Activated T-helper 17 cell treated with anti-CD3 and anti-CD28 coated beads, Interleukin-2, amount 50 U/mL, for 72 hours (primary cell): ENCODE measurements at places on chromosomes 4 and X. TPM values are rescaled to one million over a fixed set of nuclear protein-coding genes. Genes with fewer than 3 reads are reported as not detected.

GRCh38 chrX:19382555-19383145 lies 38.9 kb downstream of the PDHA1 start:
- peak; percentile 60 for ATAC-seq

The DMRTC1 gene
- 0.37 TPM for total RNA-seq

The MGAT4D gene
- total RNA-seq = not detected

DNA sequence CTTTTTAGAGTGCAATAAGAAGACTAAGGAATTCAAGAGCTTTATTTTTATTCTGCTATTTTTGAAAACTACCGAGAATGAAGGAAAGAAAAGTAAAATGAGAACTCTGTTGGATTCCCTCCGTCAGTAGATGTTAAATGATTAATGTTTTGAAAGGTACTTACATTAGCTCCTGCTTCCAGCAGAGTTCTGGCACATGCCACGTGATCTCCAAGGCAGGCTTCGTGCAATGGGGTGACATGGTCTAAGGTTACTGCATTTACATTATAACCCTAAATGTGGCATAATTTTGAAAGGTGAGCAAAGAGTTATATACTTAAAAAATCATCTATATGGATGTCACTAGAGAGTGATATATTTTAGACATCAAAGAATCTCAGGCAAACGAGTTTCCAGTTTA lies 26.8 kb upstream of the SPATA4 start:
- ATAC-seq = no peak

DNA sequence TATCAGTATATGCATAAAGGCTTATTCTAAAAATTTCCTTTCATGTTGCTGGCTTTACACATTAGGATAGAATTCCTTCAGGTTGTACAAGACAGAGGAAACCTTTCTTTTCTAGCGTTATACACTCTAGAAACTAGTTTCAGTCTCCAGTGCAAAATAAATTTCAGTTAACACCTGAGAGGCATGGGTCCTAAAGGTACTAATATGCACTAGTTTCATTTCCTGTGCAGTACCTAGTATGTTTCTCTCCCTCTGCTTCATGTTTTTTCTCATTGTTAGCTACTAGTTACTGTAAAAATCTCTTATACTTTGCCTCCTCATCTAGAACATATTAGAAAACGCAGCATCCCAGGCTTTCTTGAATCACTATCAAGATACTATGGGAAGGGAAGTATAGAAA lies 54.0 kb downstream of the SNX25 start:
- no peak for ATAC-seq

DNA sequence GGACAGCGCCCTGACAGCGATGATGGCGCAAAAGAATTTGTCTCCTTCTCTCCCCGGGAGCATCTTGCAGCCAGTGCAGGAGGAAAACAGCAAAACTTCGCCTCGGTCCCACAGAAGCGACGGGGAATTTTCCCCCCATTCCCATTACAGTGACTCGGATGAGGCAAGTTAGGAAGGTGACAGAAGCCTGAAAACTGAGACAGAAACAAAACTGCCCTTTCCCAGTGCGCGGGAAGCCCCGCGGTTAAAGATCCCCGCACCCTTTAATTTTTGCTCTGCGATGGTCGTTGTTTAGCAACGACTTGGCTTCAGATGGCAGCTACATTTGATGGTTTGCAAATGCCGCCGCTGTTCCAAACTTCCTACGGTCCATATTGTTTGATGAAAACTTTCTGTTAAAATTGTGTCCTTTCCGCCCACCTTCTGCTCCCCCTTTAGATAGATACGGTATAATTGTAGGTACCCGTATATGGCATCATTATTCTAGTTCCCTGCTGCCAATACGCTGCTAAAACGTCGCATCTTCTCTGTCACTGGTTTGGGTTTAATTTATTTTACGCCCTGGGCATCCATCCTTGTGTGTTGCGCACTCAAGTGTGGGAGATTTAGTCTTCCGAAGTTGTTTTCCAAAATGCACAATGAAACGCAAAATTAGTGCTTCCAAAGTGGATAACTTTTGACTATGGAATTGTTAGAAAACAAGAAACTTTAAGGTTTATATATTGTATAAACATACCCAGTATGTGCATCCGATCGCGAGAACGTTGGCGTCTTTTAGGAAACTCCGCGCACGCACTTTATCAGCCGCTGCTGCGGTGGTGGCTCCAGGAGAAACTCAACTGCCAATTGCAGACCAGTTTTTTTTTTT lies 1.5 kb downstream of the ATOH1 start:
- no peak for ATAC-seq

DNA sequence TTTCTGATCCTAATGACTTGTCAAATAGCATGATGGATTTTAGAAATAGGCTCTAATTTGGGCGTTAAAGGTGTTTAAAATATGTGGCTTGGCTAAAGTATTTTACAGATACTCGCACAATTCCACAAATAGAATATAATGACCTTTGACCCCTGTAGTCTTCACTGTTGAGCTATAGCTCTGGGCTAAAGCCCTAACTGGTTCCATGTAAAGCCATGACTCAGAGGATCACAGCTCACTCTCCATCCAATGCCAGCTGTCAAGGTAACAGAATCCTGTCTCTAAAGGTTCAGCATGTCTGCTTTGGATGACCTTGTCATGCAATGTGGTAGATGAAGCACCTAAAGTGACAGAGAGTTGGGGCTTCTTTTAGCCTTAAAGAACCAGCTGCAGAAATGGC lies 42.5 kb downstream of the TLR10 start:
- ATAC-seq = no peak

GRCh38 chr4:114208574-114209151 lies 229.2 kb upstream of the ARSJ start:
- ATAC-seq = no peak

- ATAC-seq = no peak
These were observed 644.2 kb downstream of the FSTL5 start for GRCh38 chr4:161519611-161520010.

DNA sequence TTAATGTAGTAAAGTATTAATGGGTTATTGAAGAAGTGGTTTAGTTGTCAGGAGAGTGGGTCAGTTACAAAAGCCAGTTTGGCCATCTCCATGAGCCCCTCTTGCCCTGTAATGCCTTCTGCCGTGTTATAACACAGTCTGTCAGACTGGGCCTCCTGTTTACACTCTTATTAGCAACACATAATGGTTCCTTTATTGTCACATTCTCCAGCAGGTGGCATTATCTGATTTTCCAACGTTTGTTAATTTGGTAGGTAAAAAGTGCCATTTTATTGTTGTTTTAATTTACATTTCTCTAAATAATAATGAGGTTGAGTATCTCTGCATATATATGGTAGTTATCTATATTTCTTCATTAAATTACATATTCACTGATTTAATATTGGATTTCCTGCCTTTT lies 560.8 kb downstream of the FGF13 start:
- no peak for ATAC-seq

DNA sequence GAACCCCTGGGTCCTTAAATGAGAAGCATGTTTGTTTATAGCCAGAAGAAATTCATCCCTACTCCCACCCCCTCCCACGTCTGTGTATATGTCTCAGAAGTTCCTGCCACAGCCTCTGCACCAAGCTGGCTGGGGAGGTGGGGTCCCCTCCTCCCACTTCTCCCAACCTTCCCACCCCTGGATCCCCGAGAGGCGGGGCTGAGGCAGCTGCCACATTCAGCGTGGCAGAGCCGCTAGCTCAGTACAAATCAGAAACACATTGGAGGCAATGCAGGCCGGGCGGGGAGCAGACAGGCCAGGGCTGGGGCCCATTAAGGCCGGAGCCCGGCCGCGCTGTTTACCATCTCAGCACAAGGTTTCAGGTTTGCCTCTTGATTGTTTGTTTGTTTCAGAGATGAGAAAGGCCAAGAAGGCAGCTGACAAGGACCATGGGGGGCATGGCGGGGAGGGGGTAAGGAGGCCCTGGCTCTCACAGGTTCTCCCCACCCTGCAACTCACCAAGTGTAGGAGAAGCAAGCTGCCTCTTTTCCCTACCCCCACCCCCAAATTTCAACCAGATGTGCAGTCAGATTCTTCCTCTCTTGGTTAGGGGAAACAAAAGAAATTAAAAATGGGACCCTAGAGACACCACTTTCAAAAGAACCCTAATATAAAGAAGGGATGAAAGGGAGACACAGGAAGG lies 22.3 kb downstream of the PJA1 start:
- ATAC-seq = no peak

DNA sequence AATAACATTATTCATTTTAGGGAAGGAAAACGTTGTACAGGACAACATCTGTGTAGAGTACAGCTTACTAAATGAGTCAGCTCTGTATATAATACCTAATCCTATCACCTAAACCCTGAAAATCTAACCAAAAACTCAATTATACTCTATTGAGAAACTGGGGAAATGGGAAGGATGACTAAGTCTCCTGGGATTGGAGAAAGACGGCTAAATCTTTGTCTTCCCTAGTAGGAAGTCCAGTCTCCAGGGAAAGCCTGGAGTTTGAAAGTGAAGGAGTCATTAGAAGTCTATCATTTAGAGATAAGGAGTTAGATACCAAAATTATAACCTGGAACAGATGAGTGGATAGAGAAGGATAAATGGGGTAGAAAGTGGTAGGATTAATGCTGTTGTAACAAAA lies 286.5 kb downstream of the STK32B start:
- ATAC-seq = no peak

DNA sequence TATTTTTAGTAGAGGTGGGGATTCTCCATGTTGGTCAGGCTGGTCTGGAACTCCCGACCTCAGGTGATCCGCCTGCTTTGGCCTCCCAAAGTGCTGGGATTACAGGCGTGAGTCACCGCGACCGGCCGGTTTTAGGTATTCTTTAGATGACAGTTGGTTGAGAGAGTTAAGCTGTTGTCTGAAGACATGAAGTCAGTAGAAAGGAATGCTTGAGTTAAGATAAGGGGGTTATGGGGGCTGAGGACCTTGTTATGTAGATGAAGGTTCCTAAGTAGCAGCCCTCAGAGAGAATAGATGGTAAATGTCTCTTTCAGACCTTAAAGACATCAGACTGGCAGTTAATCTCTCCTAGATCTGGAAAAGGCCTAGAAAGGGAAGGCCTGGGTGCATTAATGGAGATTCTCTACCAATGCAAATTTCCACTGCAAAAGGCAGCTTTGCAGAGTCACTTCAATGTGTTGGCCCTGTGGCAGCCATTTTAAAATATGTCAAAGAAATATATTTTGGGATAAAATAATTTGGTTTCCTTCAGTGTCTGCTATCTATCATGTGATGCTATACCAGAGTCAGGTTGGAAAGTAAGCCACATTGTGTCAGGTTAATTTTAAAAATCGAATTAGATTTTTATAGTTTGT lies 6.4 kb upstream of the ZNF674 start:
- no peak for ATAC-seq

The VSIG4 gene
- 0.24 TPM for total RNA-seq

- ATAC-seq = peak; percentile 66
These were observed 280.7 kb downstream of the BCOR start for GRCh38 chrX:39816871-39817731.

GRCh38 chrX:11420851-11421250 lies 127.6 kb downstream of the AMELX start:
- no peak for ATAC-seq

DNA sequence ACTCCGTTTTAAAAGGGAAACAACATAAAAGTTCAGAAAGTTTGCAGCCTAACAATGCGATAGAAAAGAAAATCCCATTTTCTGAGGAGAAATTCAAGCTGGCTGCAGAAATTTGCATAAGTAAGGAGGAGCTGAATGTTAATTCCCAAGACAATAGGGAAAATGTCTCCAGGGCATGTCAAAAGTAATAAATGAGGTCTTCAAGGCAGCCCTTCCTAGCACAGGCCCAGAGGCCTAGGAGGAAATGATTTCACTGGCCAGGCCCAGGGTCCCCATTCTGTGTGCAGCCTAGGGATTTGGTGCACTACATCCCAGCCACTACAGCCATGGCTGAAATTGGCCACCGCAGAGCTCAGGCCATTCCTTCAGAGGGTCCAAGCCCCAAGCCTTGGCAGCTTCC lies 59.3 kb downstream of the TKTL2 start:
- no peak for ATAC-seq

GRCh38 chr4:41197495-41197894 lies 16.8 kb downstream of the APBB2 start:
- no peak for ATAC-seq

The PCSK1N gene
- 4.7 TPM for total RNA-seq

DNA sequence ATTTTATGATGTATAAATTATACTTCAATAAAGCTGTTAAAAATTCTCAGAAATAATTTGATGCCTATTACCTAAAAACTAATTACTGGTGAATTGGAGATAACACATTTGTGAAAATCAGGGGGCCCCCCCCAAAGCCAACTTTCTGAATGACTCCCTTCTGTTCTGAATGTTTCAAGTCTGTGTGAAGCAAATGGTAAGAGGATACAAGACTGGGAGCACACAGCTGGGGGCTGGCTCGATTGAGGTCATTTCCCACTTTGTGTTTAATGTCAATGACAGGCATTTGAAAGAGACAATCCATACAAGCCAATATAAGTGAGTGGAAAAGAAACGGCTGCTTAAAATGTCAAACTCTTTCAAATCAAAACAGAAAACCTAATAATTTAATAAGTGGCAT lies 155.8 kb downstream of the SH2D1A start:
- peak; percentile 35 for ATAC-seq

The RTL9 gene
- not detected for total RNA-seq

DNA sequence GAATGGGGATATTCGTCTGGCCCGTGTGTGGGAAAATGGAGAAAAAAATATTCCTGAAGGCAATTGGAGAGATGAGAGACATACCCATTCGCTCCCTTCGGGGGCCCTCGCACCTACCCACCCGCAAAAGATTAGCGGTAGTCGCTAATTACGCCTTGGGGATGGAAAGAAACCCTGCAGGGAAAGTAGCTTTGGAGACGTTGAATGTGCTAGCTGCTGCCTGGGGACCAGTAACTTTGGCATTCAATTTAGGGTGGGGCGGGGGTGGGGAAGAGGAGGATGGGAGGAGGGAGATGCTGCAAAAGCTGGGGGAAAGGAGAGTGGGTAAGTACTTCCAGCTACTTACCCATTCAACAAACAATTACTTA lies 407 bp upstream of the ZC4H2 start:
- no peak for ATAC-seq

The GTPBP6 gene
- total RNA-seq = 61.2 TPM

The MAOA gene
- 4.5 TPM for total RNA-seq

The TMEM271 gene
- total RNA-seq = not detected

DNA sequence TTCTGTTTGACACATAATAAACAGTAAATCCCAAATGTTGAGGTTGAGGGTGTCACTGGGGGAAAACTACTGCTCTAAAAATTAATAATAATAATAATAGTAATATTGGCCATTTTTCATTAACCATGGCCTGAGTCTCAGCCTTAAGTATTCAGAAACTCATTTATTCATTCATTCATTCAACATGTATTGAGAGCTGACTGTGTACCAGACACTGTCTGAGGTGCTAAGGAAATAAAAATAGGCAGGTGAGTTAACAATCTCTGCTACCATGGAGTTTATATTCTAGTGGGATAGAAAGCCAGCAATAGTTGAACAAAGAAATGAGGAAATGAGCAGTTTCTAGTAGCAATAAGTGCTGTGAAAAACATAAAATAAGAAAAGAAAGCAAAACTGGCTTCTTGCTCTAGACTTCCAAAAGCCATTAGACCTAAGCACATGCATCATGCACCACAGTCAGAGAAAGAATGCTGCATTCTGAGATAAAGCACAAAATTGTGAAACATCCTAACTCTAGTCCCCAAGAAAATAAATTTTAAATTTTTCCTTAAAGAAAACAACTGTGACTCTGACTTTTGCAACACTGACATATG lies 278.7 kb downstream of the RCHY1 start:
- no peak for ATAC-seq
